ENCODE measurements at places on chromosomes 2 and 18.

DNA sequence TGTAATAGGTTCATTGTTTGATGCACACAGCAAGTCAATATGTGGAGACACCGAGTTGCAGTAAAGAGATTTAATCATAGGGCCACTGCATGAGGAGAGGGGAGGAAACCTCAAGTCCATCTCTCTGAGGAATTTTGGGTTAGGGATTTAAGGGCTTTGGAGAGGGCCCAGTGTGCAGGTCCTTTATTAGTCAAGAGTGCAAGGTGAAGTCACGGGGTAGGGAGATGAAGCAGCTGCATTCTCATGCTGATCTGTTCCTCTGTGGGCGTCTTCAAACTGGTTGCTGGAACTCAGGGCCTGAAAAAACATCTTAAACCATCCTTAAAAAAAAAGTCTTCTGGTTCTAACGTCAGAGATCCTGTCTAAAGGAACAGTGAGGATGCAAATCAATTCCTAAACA is 131.6 kb downstream of the NXPH2 start:
- ATAC-seq, result no peak

DNA sequence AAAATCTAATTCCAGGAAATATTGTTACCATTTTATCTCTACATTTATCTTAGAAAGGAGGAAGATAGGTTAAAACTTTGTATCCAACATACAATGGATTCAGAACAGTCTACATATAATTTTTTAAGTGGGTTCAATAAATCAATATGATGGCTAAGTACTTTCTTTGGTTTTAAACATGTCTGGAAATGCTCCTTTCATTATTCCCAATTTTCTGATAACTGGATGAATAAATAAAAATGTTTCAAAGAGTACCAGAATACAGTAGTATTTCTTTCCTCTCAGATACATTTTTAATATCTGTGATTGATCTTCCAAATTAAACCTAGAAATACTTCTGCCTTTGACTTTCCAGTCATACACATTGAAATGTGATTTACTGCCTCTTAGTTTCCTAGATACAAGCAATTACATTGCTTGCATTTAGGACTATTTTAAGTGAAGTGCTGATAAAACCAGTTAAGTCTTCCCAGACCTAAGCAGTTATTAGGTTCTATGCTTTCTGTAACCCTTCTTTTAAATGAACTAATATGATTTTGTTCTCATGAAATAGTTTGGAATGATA is 283.5 kb downstream of the CCDC178 start:
- ATAC-seq, result no peak

- ATAC-seq, result no peak
Observed at GRCh38 chr2:79972661-79973060, 331.9 kb downstream of the LRRTM1 start.

DNA sequence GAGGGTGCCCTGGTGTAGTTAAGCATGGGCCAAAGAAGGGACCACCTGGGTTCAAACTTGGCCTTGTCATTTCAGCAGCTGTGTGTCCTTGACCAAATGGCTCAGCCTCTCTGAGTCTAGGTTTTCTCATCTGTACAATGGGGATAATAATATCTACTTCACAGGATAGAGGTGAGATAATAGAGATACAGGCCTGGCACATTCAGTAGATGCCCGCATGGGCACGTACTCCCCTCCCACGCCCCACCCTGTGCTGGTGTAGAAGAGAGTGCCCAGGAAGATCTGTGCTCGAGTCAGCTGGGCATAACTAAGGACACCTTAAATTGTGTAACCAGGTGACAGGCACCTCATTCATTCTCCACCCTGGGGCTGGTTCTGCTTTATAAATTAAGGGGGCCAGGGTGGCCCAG is 8.4 kb upstream of the TMEM185B start:
- no peak for ATAC-seq

GRCh38 chr2:62110415-62111025 is 85.4 kb upstream of the B3GNT2 start:
- no peak for ATAC-seq

GRCh38 chr2:101559551-101559950 is 84.6 kb upstream of the RFX8 start:
- no peak for ATAC-seq

DNA sequence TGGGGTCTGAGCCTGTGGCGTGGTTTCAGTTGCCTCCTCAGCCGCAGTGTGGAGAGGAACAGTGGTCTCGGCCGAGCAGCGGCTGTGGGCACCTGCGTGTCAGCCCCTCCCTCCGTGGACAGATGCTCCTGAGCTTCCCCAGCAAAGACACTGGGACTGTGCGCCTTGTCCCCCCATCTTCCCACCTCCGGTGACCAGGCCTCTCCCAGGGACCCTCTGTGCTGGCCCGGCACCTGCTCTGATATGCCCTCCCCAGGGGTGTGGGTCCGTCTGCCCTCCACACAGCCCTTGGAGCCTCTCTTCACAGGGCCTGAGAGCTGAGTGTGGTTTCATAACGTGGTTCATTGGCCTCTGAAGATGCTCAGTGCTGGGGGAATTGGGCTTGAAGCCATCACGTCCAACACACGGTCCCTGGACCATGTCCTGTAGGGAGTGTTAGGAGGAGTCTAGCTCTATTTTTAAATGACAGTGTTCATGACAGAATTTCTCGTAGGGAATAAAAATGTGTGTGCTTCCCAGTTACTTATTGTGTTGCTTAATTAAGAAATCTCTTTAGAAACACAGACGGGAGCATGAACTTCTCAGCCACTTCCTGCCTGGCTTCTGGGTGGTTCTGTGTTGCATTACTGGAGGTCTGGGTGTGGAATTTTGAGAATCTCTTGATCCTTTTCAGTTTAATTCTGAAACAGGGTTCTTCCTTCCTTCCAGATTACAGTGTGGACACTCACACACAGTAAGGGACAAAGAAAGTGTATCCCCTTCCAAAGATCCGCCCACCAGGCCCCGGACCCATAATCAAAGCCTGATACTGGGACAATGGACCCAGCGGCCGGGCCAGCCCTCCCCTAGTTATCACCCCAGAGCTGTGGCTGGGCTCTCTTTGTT is 110.7 kb downstream of the NFATC1 start:
- ATAC-seq, result no peak
